H9 (cell line): ENCODE measurements at places on chromosomes 4 and X. TPM values are rescaled to one million over a fixed set of nuclear protein-coding genes. Genes with fewer than 3 reads are reported as not detected.
A peak's percentile ranks its signal among the peaks of the same experiment; 100 is the strongest.

CSN1S1 gene
- not detected in 2 replicates for total RNA-seq

USP17L18 gene
- total RNA-seq = not detected in 2 replicates

CBLL2 gene
- total RNA-seq = not detected in 2 replicates

PCSK1N gene
- 3.9 and 4.0 TPM in 2 replicates for total RNA-seq

DNA sequence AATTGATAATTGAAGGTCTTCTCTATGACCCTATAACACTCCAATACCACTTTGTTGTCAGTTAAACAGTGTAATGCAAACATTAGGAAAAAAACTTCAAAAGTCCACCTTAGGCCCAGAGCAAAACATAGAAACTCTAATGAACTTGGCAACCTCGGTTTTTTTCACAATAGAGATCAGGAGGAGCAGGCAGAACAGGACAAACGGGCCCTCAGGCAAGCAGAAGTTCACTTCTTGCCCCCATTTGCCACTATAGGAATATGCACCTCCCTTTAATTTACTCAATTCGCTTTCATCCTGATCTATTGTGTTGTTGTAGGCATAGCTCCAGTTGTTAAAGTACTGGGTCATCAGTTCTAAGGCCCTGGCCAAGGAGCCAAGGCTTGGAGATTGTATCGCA, 18.2 kb downstream of the ACOX3 start:
- DNase-seq = no peak

DNA sequence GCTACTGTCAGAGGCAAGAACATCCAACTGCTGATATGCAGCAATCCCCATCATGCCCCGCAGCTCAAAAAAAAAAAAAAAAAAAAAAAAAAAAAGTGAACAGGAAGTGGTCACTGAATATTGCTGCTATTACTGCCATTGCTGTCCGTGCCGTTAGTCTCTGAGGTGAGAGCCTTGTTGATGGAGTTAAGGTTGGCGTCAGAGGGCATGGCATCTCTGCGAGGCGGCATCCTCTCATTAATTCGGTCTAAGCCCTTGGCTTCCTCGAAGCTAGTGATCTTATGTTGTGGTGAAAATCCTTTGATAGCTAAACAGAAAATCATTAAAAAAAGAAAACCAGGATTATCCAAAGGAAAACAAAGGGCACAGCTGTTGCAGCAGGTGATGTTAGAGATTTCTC, 321.6 kb downstream of the PPP3CA start:
- no peak for DNase-seq

DNA sequence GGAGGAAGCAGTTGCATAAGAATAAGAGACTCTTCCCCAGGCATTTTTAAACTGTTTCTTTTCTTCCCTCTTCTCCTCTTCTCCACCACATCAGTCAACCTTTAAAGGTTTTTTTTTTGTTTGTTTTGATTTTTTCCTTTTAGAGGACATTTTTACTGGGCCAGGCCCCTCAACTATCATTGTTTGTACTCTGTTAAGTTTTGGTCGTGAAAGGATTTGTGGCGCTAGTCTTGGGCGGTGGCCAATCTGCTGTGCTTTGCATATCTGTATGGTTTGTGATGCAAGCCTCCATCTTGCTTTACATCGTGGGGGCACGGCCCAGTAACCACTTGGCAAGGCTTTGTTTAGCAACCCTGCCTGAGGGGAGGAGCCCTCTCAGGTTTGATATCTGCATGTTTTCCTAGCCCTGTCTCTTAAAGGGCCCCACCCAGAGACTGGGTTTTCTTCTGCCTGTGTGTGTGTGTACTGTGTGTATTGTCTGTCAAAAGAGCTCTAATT, 101.9 kb upstream of the SLITRK2 start:
- DNase-seq = peak; percentile 31

DNA sequence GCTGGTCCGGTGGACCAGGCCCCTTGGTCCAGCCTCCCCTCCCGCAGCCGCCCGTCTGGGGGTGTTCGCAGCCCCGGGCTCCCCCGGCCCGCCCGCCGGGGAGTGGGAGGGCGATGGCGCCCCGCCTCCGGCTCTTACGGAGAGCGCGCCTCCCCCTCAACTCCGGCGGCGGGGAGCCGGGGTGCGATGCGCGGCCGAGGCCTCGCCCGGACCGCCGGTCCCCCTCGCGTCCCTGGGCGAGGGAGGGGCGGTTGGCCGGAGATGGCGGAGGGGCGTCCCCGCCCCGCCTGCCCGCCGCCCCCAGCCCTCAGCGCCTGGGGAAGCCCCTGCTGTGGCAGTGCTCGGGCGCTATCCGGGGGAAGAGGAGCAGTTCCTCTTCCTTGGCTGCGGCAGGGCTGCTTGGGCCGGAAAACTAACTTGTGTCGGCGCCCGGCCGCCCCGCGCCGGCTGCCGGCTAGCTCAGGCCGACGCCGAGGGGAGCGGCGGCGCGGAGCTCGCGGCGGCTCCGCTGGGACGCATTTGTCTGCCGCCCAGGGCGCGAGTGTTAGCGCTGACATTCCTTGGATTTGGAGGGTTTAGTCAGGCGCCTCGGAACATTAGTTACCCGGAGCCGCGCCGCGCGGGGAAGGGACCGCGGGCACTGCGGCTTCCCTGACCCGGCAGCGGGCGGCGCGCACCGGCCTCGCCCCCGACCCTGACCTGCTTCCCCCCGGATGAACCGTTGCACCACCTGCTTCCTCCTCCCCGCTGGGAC, 994 bp downstream of the GALNT7 start:
- DNase-seq = peak; percentile 64

- no peak for DNase-seq
Measured at GRCh38 chr4:61243962-61244361, 43.8 kb downstream of the ADGRL3 start.

DNA sequence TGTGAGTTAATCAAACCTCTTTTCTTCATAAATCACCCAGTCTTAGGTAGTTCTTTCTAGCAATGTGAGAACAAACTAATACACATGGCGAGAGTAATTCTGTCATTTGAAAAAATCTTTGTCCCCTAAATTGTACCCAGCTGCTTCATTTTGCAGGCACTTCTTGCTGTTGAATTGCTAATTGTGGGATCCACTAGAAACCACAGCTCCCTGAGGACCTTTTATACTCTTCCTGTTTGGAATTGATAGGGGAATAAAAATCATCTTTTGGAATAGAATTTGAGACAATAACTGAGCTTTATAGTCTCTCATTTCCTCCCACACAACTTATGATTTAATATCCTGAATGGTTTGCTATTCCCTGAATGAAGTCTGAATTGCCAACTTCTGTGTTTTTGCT, 170.2 kb downstream of the PACRGL start:
- DNase-seq = no peak

DNA sequence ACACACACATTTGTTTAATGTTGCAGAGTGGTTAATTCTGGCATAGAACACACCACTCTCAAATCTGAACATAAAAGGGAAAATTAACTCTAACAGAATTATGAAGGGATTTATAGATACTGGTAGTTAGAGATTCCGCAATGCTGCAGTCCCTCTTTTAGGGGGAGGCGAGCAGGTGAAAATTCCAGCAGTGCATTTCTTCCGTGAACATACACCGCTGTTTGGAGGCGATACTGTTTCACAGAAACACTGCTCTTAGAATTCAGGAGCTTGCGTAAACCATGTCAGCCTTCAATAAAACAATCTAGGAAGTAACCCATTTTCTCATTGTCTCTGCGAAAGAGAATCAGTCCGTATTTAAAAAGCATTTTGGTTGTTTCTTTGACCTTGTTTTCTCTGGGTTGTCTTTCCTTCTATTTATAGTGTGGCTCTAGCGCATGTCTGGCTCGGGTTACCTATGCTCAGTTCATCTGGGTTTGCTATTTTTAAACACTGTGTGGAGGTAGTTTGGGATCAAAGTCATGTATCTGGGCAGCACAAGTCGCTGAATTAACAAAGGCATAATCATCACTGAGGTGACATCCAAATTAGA, 90.4 kb downstream of the GPAT3 start:
- DNase-seq = no peak

- no peak for DNase-seq
Measured at GRCh38 chrX:153816831-153817690, 13.3 kb downstream of the PDZD4 start.

GRCh38 chr4:105996845-105997244, 101.6 kb downstream of the NPNT start:
- DNase-seq = no peak

DNA sequence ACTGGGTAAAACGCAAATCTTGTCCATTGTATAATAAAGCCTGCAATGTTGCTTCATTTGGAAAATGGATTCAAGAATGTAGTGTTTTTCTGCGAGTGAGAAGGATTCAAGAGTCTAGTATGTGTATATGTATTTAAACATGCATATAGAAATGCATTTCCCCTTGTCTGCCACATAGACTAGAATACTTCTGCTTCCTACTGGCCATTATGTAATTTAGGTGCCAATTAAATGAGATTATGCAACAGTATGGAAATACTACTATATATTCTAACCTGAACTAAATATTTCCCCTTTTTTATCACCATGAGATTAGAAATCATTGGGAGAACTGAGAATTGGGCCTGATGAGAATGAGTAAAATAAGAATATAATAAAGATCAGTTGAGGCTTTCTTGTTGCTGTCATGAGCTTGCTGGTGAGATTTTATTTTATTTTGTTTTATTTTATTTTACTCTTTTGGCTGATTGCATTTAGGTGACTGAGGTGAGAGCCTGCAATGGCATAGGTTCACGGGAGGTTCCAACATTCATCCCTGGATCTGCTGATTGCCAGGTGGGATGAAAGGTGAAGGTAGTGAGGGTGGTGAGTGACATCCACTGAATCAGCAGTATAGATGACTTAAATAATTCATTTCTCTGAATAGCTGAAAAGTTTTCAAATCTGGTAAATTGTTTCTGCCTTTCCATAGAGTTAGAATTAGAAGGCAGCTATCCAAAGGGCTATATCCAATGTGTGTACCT, 95.6 kb upstream of the SLC4A4 start:
- DNase-seq = no peak

DNA sequence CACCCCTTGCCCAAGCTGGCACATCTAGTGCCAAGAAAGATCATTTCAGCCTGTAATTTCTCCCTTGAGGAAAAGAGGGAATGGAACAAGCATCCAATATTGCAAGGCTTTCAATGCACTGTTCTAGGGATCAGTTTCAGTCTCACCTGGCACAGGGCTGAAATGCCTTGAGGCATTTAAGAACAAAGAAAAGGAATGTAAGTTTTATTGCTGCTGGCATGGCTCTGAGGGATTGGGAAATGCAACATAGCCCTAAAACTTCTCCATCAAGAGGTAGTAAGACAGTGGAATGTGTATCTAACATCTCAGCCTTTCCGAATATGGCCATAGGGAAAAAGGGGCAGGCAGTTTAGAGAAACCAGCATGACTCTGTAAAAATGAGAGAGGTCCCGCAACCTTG, 732.6 kb upstream of the LCORL start:
- DNase-seq = peak; percentile 25

DNA sequence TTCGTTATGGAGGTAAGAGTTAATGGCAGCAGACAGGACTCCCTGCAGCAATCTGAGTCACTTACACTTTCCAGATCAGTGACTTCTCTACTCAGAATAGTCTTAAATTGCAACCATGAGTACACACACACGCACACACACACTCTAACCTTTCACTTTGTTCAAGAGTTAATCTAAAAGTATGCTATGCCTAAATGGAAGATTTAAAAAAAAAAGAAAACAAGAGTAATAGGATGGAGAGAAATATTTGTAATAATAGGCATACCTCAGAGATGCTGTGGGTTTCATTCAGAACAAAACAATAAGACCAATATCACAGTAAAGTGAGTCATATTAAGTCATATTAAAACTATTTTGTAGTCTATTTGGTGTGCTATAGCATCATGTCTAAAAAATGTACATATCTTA, 969.1 kb upstream of the PCDH10 start:
- DNase-seq = no peak

GRCh38 chr4:82559735-82560120, 2.1 kb downstream of the TMEM150C start:
- no peak for DNase-seq

DNA sequence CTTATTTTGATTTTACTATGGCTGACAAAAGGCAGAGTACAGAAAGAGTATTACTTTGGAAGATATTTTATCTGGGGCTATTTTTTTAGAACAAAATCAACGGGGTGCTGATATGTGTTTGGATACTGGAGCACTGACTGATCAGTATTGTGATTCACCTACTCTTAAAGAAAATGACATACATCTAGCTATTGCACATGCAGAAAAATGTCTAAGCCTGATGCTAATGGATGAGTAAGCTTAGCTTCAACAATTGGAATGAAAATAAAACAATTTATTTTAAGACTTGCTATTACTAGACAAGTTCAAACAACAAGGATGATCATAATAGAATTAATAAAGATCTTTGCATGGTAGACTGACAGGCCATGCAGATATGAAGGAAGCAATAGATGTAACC, 262.0 kb downstream of the PPP1R2C start:
- DNase-seq = no peak

- no peak for DNase-seq
Measured at GRCh38 chrX:78104447-78105176, 564 bp downstream of the PGK1 start.
